ENCODE measurements at places on chromosomes 3 and 15. TPM values are rescaled to one million over a fixed set of nuclear protein-coding genes. Genes with fewer than 3 reads are reported as not detected.

GPR87 gene
- total RNA-seq, result 0.52 TPM

GP9 gene
- 1.1 TPM for total RNA-seq

OGG1 gene
- 29.4 TPM for total RNA-seq

GOLGA6L24 gene
- not detected for total RNA-seq

ARGFX gene
- total RNA-seq, result not detected

LRRC31 gene
- 0.47 TPM for total RNA-seq

ANKUB1 gene
- total RNA-seq, result 2.2 TPM

GP5 gene
- 0.15 TPM for total RNA-seq

ARRDC4 gene
- 29.5 TPM for total RNA-seq

STAC gene
- total RNA-seq, result 14.3 TPM

TMEM108 gene
- total RNA-seq, result 18.5 TPM

TMEM212 gene
- 2.3 TPM for total RNA-seq

CEP97 gene
- 11.2 TPM for total RNA-seq

TLE3 gene
- 48.2 TPM for total RNA-seq

SAXO2 gene
- total RNA-seq, result 1.4 TPM

CHRD gene
- 5.6 TPM for total RNA-seq

PRSS50 gene
- 0.24 TPM for total RNA-seq

PLOD2 gene
- 52.6 TPM for total RNA-seq

ADCY5 gene
- 3.4 TPM for total RNA-seq

NLGN1 gene
- 3.1 TPM for total RNA-seq

GPR156 gene
- 0.85 TPM for total RNA-seq

GASK1A gene
- 11.3 TPM for total RNA-seq

CHL1 gene
- 3.8 TPM for total RNA-seq

SHF gene
- 5.5 TPM for total RNA-seq

SERPINI2 gene
- total RNA-seq, result 1.8 TPM

PEX5L gene
- not detected for total RNA-seq

CLSTN2 gene
- 1.1 TPM for total RNA-seq

KLHDC8B gene
- 31.2 TPM for total RNA-seq

ZDHHC19 gene
- 8.8 TPM for total RNA-seq

GOLGA6L2 gene
- total RNA-seq, result not detected

ROPN1B gene
- total RNA-seq, result 0.29 TPM

TM4SF1 gene
- total RNA-seq, result 249 TPM

ZNF385D gene
- total RNA-seq, result 1.6 TPM

ALG3 gene
- total RNA-seq, result 35.3 TPM

IL16 gene
- 22.0 TPM for total RNA-seq

CA12 gene
- total RNA-seq, result 20.5 TPM

TEX55 gene
- not detected for total RNA-seq

ZNF662 gene
- 7.1 TPM for total RNA-seq

FSTL1 gene
- 265 TPM for total RNA-seq

WDR49 gene
- 1.0 TPM for total RNA-seq

LYZL4 gene
- not detected for total RNA-seq

C3orf85 gene
- not detected for total RNA-seq

All from left lung (tissue), 14 donors.